CD4-positive, alpha-beta T cell treated with Interleukin-15 for 4 hours (primary cell): ENCODE measurements at places on chromosomes 2 and 18.

DNA sequence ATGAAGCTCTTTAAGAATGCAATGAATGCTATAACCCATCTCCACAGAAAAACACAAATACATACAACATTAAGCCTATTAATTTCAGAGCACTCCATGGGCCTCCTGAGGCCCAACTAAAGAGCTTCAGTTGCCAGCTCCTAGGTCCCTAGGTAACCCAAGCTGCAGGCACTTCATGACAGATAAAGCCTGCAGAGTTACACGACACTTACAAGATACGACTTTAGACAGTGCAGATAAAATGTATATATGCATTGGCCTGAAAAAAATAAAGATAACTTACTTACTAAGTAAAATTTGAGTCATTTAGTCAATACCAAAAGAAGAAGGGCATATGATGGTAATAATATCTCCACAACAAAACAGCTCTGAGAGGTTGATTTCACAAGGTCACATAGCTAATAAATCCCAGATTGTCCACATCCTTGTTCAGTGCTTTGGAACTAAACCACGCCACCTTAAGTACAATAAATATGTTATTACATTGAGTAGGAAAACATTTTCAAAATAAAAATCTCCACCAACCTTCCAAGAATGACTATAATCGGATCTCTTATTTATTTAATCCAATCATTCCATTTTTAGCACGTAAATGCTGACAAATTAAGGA is 3.4 kb downstream of the MAP4K3 start:
- DNase-seq, result no peak

GRCh38 chr2:141906678-141907077 is 224.1 kb downstream of the LRP1B start:
- DNase-seq, result no peak

GRCh38 chr2:231235217-231235616 is 36.8 kb downstream of the ARMC9 start:
- DNase-seq, result no peak

GRCh38 chr2:208147008-208147407 is 1.1 kb upstream of the CRYGB start:
- DNase-seq, result no peak

GRCh38 chr2:196318517-196319377 is 147.4 kb upstream of the STK17B start:
- DNase-seq, result no peak

DNA sequence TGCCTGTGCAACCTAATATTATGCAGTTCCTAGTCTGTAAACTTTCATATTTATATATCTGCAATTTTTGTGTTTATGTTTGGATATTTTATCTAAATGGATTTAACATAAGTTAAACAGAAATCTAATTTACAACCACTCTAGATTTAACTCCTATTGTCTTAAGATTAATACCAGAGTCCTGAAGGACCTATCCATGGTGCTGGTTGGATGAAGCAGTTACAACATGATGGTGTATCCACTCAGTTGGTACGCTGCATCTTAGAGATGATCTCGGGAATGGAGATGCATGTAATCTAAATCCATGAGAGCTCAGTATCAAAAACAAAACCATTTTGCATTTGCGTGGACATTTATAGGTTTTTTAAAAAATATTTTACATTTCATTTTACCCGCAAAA is 745.9 kb upstream of the SLC8A1 start:
- no peak for DNase-seq

DNA sequence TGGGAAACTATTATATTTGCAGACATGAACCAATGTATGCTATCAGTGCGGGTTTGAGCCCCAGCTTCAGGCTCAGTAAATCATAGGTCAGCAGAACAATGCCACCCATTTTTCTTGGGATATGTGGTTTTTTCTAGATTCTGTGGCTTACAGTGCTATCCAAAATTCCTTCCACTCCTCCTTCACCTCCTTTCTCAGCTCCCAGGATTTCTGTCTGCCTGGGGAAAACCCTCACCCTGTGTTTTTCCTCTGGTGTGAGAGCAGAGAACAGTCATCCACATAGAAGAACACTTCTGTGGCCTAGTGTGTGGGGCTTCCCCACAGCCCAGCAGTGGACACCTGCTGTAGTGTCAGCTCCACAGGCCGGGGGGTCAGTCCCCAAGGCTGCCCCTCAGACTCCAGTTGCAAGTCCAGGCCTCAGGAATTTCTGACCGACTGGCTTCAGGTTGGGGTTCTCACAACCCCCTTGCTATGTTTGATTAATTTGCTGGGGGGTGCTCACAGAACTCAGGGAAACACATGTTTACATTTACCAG is 238.2 kb downstream of the LDLRAD4 start:
- DNase-seq, result no peak

GRCh38 chr2:6168485-6168884 is 476.3 kb downstream of the SOX11 start:
- no peak for DNase-seq

- DNase-seq, result no peak
Observed at GRCh38 chr2:196759378-196759706, 40.1 kb downstream of the GTF3C3 start.

- no peak for DNase-seq
Observed at GRCh38 chr18:23833714-23834113, 144.5 kb downstream of the LAMA3 start.

DNA sequence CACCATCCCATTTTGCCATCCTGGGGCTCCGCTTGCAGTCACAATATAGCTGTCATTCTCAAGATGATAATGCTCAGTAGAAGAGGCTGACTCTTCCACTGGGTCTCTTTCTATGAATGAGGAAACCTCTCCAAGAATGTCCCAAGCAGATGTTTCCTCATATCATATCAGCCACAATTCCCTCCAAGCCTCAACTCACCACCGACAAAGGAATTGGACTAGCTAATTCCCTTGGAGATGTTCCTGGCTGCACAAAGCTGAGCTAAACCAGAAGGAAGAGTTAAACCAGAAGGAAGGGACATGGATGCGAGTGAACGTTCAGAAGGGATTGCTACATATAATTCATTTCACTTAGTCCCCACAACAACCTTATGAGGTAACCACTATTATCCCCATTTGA is 65.0 kb upstream of the NPAS2 start:
- DNase-seq, result no peak

DNA sequence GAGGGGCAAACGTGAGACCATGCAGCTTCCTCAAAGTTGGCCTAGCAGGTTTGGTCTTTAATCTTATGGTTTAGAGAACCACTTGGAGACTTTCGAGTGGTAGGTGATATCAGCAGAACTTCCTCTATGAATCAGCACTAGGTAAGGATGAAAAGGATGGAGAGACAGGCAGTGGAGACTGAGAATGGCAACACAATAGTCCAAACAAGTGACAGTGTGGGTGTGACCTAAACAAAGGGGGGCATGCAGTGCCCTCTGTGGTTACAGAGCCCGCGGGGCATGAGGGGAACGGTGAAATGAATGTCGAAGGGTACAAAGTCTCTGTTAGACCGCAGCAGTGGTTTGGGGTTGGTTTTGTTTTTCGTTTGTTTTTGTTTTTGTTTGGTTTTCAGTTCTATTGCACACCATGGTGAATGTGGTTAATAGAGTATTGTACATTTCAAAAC is 143.9 kb downstream of the L3MBTL4 start:
- no peak for DNase-seq

- DNase-seq, result no peak
Observed at GRCh38 chr2:1350111-1350510, 63.2 kb upstream of the TPO start.

GRCh38 chr2:230687498-230687897 is 25.1 kb upstream of the CAB39 start:
- no peak for DNase-seq

GRCh38 chr2:134819334-134819733 is 19.1 kb upstream of the ACMSD start:
- DNase-seq, result no peak

DNA sequence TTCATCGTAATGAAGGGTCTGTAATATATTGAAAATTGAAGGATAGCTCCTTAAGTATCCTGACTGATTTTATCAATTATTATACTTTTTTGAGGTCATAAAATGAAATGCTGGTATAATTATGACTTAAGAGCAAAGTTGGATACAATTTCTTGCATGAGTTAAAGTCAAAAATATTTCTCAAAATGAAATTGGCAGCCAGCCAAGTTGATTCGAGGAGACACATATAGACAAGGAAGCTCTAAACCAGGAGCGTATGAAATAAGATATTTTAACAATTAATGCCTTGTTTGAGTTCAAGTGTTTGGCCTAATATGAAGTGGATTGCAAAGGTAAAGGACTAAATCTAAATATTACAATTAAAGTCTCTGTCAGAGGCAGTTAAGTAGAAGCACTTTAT is 260.4 kb upstream of the DSEL start:
- no peak for DNase-seq

DNA sequence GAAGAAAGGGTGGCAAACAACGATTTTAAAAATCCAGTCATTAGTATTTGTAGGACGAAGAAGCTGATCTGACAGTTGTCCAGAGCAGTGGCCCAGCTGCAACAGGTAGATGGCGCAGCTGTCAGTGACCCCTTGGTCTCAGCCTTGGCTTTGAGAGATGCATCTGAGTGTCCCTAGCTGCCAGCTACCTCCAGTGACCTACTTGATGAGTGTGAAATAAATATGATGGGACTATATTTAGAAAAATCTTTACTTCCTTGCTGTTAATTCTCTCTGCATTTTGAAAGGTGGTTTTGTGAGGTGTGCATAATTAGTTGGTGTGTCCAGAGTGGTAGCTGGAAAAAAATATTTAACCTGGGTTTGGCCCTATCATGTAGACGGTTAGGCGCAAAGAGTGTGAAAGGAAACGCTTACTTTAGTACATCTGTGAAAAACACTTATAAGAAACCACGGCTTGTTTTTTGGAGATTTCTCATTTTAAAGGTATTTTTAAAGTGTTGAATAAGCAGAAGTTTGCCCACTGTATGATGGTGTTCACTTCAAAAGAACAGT is 963 bp downstream of the INPP1 start:
- no peak for DNase-seq

- DNase-seq, result no peak
Observed at GRCh38 chr2:177201919-177202346, 10.7 kb upstream of the HNRNPA3 start.

GRCh38 chr18:62332431-62332830 is 7.3 kb downstream of the TNFRSF11A start:
- no peak for DNase-seq

DNA sequence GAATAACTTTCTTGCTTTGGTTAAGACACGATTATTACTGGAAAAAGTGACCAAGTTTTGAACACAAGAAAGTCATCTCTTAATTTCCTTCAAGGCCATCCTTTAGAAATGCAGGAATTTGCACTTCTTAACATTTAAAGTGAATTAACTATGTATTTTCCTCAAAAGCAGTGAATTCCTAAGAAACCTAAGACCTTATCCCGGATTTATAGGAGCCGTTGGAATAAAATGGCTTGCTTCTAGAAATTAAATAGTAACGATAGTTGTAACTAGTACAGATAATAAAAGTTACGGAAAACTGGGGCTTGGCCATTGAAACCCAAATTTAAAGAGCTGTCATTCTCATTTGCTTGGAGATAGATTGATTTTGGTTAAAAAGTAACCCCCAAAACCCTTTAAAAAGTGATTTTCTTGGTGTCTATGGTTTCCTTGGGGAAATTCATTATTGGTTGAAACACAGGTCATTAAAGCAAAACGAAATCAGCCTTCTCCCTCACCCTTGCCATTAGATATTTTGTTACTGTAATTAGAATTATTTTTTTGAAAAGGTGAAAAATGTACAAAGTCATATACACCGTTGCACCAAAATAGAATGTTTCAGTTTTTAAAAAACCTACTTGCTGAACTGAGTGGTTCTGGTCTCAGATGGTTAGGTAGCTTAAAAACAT is 2.0 kb downstream of the SKOR2 start:
- no peak for DNase-seq

DNA sequence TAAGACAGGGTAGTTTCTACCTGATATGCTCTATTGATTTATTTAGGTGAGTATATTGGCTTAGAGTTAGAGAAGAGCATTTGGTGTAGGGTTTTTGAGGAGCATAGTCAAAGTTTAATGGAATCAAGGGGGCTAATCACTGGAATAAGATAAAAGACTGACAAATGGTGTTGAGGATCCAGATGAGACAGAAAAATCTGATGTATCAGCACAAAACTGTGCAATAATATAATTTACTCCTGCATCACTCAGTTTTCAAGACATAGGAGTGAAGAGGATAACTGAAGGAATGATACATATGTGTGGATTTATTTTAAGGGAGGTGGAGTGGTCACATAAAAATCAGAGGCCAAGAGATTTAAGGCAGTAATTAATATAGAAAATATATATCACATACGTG is 339.2 kb downstream of the NYAP2 start:
- DNase-seq, result no peak

DNA sequence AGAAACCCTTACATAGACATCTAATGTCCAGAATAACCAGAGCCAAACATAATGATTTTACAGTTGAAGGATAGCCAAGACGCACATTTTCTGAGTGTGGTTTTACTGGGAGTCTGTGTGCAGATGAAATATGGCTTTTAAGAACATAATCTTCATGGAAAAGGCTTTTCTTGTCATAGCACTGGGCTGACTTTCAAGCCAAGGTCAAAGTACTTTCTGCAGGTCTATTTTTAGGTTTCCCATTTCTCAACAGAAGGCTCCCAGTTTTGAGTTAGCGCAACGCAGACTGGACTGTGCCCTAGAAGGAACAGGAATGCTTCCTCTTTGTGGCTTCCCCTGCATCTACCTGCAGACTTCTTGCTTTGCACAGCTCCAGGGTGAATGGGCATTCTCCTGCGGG is 92.3 kb upstream of the UPP2 start:
- no peak for DNase-seq
